ENCODE measurements at places on chromosomes 2 and 18. TPM values are rescaled to one million over a fixed set of nuclear protein-coding genes. Genes with fewer than 3 reads are reported as not detected.

Gene PROKR1
- 0.50 TPM for total RNA-seq

Gene ITGB6
- total RNA-seq, result 0.12 TPM

DNA sequence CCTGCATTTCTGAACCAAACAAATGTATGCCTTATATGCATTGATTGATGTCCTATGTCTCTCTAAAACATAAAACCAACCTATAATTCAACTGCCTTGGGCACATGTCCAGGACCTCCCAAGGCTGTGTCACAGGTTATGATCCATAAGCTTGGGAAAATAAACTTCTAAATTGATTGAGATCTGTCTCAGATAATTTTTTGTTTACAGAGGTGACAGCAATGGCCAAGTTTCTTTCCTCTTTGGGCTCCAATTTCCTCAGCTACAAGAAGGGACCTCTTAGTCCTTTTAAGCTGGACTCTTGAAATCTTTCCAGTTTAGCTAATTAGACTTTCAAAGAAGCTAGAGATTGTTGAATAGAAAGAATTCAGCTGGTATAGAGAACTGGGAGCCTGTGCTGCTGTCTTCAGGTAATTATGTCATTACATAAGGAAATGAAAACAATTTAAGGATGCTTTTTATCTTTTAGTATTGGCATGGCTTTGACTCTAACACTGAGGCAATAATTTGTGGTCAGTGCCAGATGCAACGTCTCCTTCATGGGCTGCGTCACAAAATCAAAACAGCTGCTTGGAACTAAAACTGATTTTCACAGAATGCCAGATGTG, 412.1 kb upstream of the TRIB2 start:
- DNase-seq, result no peak

Gene OTX1
- total RNA-seq, result 0.39 TPM

DNA sequence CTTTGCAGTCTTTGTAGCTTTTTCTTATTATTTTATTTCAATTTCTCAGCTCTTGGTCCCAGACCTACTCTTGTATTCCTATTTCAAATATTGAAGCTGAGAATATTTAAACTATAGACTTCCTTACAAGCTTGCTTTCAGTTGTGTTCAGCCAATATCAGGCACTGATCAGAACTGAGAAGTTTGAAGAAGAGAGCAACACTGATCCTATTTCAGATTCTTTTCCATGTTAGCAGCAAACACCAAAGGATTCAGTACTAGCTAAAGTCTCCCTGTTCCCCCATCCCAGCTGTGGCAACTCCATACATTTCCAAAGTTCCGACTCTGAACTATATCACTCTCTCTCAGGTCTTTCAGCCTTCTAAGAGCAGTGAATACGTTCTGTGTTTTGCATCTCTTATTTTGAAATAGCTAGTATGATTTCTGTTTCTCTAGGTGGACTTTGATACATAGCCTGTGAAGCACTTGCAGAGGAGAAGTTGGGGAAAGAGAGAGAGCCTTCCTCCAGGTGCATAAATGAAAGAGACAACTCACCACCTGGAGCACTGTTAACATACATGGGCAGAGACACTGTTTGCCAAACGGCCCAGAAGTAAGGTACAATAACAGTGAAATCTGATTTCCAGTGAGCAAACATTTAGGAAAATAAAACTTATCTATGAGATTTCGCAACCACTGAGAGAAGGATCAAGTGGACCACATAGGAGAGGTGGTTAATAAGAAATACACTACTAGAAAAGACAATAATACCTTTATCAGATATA, 135.0 kb upstream of the ZNF804A start:
- DNase-seq, result no peak

DNA sequence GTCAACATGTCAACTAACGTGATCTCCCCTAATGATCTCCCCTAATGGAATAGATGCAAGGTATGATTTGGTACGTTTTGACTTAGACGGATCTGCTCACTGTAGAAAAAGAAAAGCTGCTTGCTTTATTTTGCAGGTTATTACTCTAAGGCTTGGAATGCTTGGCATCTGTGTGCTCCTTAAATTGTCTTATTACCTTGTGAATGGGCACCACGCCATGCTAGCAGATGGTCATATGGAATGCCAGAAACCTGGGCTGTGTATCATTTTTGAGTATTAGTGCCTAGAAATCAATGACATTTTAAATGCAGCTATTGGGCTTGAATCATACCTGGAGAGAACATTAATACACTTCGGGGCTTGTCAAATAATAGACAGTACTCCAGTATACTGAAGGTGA, 16.5 kb upstream of the FIGN start:
- no peak for DNase-seq

Gene SAG
- 10.2 TPM for total RNA-seq

DNA sequence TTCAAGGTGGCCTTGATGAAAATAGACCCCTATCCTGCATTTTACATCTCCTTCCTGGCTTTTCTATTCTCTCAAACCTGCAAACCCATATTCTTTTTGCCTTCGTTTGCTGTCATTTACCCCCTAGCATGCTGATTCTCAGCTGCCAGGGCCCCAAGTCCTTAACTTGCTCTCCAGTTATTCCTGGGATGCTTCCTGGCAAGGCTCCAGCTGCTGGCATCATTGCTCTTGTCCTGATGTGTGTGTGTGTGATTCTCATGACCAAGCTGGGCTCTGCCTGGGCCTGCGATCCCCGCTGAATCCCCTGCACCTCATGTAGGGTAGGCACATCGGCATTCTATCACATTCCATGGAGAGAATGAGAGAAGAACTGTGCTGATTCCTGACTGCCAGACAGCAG, 11.9 kb downstream of the NPAS2 start:
- no peak for DNase-seq

GRCh38 chr2:150125188-150125587, 362.3 kb downstream of the RND3 start:
- no peak for DNase-seq

GRCh38 chr2:176669398-176670174, 400.3 kb downstream of the MTX2 start:
- no peak for DNase-seq

DNA sequence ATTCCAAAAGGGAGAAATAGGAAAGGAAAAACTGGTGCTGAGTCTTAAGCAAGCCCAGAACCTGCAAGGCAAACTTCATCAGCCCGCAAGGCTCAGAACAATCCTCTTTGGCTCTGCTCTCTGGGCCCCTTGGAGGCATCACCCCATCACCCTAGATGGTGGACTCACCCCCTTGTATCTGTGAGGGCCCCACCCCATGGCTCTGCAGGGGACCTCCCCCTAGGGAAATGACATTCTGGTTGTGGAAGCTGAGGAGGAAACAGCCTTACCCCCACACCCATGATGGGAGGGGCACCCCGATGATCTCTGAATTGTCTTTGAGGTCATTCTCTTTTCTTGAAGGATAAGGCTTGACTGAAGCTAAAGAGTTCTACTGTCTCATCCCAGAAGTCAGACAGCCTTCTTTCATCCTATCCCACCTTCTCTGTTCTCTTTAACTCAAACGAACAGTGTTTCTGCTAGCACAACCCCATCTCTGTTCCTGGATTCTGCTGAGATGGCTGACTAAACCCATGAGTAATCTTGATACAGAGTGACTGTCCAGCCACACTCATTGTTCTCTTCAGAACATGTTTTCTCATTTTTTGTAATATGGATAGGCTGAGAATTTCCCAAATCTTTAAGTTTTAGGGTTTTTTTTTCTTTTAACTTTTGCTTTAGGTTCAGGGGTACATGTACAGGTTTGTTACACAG, 492.1 kb upstream of the MYT1L start:
- no peak for DNase-seq

DNA sequence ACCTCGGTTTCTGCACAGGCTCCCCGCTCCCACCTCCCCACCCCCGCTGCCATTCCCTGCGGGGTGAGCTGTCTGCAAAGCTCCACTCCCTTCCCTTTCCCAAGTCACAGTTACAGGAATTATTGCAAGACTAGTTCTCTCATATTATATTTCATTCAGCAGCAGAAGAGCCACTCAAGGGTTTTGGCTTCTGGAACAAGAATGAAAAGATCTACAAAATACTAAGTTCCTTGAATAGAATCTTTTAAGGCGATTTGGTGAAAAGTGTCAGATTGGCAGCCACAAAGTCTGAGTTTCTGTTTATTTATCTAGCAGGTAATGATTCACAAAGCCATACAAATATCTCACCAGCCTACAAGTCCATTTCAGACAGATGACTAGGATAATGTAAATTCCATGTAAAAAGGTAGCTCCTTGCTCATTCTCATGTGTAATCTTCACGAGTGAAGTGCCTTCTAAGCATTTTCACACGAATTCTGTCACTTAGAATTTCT, 221.9 kb upstream of the RBBP8 start:
- DNase-seq, result no peak

DNA sequence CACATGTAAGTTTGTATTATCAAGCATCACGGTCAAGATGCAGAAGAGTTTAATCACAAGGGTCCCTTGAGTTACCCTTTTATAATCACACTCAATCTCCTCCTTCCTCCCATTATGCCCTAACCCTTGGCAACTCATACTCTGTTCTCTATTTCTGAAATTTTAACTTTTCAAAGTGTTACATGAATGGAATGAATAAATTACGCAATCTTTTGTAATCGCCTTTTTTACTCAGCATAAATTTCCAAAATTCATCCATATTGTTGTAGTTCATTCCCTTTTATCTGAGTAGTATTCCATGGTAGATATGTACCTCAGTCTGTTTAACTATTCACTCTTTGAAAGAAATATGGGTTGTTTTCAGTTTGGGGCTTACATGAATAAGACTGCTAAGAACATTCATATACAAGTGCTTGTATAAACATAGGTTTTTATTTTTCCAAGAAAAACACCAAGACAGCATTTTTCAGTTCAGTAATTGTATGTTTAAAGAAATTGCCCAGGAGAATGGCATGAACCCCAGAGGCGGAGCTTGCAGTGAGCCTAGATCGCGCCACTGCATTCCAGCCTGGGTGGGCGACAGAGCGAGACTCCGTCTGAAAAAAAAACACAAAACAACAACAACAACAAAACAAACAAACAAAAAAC, 430.9 kb upstream of the KCNH7 start:
- DNase-seq, result no peak

Measured in testis (tissue), 5 donors.